ENCODE measurements at places on chromosomes 6 and 20.
A peak's percentile ranks its signal among the peaks of the same experiment; 100 is the strongest.

DNA sequence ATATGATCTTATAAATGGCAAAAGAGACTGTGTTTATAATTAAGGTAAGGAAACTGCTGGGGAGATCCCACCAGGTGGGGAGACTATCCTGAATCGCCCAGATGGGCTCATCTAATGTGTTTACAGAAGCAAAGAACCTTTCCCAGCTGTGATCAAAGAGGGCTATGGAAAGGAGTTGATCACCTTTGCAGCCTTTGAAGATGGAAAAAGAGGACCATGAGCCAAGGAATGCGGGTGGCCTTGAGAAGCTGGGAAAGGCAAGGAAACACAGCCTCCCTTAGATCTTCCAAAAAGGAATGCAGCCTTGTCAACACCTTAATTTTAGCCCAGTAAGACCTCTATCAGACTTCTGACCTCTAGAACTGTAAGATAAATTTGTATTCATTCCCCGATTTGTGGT is 66.5 kb upstream of the ADGRG6 start:
- no peak for DNase-seq

DNA sequence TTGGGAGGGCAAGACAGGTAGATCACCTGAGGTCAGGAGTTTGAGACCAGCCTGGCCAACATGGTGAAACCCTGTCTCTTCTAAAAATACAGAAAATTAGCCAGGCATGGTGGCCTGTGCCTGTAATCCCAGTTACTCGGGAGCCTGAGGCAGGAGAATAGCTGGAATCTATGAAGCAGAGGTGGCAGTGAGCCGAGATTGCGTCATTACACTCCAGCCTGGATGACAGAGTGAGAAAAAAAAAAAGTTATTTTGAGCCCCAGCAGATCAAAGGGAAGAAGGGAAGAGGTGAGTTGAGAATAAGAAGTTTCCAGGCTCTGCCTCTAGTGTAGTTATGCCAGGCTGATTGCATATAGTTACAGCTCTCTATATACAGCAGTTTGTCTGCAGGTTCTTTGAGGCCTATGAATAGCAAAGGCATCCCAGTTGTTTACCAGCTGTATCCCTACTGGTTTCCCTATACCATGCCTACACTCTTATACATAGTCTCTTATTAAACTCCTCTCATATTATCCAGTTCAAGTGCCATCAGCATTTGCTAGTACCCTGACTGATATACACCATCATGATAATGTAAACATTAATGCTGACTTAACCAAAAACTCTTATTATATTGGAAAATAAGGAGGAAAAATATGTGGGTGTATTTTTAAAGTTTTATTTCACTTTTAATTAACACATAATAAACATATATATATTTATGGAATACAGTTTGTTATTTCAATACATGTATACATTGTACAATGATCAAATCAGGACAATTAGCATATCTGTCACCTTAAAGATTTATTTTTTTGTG is 823.6 kb upstream of the ADGRB3 start:
- no peak for DNase-seq

DNA sequence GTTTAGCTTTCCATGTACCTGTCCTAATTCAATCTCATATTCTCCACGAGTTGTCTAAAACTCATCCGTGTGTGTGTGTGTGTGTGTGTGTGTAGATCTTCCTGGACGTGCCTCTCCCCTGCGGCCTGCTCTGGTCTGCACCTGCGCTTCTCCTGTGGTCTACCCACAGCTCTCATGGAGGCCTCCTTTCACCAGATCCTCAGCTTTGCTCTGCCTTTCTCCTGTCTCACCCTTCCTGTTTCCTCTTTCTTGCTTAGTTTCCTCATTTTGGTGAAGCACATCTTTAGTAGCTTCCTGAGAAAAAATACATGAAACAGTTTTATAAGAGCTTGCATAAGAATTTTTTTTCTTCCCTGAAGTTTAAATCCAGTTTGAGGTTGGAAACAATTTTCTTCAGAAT is 18.1 kb downstream of the SLX4IP start:
- DNase-seq, result no peak

DNA sequence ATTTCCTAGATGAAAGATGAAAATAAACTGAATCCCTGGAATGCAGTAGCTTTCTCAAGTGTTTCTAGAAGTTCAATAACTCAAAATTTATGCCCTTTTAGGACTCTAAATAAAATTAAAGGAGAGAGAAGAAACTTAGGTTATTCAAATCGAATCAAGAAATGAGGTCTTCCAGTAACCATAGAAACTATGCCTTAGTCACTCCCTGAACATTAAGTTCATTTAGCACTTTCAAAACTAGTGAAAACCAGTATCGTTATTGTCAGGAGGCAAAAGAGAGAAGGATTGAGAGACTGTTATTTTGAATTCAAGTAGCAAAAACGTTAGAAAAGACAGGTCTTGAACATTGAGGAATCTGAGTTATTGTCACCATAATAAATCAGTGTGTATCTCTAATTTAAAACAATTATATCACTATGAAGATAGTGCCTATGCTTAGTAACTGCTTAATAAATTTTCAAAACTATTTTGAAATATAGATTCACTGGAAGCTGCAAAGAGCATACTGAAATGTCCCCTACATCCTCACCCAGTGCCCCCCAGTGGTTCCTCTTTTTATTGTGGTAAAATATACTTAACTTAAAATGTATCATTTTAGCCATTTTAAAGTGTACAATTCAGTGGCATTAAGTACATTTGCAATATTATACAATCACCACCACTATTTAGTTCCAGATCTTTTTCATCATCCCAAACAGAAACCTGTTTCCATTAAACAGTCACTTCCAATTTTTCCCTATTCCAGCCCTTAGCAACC is 4.6 kb downstream of the RPP21 start:
- no peak for DNase-seq

- no peak for DNase-seq
Observed at GRCh38 chr6:83708546-83708969, 343 bp downstream of the SNAP91 start.

DNA sequence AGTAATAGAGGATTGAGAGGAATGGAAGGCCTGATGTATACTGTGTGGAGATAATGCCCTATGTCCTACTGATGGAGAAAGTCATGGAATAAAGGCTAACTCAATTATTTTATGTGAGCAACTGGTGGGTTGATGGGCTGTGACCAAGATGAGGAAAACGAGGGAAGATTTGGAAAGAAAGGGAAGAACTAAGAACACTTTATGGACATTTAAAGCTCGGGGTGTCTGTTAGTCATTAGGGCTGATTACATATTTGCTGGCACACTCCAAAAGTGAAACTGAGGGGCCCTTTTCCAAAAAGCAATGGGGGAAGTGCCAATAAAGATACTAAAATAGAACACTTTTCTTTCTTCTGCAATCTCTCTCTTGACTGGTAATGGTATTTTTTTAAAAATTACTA is 439.5 kb downstream of the PLCB1 start:
- DNase-seq, result no peak

DNA sequence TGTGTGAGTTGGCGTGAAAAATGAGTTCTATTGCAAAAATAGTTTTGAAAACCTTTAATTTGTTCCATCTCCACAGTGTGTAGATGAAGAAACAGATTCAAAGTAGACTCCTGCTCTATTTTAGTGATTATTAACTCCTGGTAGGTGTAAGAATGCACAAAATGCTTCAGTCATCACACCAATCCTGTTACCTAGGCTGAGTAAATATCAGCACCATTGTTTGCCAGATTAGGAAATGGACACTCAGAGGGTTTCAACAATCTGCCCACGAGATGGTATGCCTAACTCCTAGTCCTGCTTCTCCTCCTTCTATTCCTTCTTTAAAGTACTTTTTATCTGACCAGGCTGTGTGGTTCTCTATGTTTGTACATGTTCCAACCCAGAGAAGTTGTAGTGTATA is 108.9 kb upstream of the AHI1 start:
- DNase-seq, result no peak

DNA sequence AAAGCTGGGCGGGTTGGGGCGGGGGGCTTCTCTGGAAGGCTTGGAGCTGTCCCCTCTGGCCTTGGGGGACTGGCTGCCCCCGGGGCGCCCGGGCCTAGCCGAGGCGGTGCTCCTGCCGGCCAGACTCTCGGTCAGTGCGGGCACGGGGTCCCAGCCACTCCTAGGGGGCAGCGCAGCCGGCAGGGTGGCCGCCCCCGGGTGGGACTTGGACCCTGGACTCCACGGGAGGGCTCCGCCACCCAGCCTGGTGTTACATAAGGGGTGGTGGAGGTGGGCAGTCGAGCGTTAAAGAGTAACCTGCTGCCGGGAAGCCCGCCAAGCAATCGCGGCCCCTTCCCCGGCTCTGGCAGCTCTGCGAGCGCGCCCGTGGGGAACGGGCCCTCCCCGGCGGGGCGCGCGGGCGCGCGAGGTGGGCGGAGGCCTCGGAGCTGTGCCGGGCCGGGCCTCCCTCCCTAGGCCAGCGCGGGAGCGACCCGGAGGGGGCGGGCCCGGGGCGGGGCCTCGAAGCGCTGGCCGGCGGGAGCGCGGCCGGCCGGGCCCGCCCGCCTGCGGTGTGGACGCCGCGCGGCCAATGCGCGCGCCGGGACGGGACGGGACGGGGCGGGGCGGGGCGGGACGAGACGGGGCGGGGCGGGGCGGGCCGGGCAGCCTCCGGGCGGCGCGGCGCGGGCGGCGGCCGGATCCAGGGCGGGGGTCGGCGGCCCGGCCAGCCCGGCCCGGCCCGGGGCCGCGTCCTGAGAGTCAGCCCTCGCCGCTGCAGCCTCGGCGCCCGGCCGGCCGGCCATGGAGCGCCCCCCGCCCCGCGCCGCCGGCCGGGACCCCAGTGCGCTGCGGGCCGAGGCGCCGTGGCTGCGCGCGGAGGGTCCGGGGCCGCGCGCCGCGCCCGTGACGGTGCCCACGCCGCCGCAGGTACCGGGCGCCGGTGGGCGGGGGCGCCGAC is at the start of gene SLC2A4RG:
Gene SLC2A4RG, plus strand, starts transcription at position 647 of the 940 bp plus-strand sequence. Its CDS starts 137 bp downstream, at position 784.
- DNase-seq, result peak; percentile 47

GRCh38 chr6:143325379-143326140 is 124.9 kb downstream of the ADAT2 start:
- no peak for DNase-seq

DNA sequence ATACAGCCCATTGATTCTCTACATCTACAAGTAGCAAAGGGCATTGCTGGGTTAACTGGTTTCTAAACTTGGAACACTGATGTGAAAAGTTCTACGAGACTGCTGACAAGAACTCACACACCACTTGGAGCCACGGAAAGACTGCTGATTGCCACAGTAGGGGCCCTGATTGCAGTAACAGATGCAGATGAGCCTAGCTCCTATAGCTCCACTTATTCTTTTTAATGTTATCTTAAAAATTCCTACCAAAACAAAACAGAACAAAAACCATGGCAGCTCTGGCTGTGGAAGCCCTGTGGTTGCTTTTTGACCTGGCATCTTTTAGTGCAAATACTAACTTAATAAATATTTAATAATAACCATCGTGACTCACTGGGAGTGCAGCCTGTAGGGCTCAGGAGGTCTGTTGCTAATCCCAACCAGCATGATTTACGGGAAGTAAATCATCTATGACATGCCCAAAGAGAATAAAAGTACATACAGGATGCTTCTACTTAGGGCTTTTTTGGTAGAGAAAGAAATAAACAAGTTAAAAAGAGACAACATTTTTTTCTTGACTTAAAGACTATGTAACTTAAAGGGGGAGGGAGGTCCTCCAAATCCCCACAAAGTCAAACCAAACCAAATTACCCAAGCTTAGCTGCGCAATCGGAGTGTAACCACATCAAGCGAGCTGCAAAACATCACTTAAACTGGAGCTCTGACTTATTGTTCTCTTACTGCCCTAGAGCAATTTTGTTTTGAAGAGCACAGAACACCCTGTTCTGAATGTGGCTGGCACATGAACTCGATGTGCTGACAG is 87.2 kb downstream of the FKBP5 start:
- peak; percentile 50 for DNase-seq

GRCh38 chr20:33917831-33918525 is 75.7 kb upstream of the RALY start:
- no peak for DNase-seq

GRCh38 chr20:23050076-23050838 is 785 bp upstream of the THBD start:
- no peak for DNase-seq

- DNase-seq, result no peak
Observed at GRCh38 chr20:49394264-49394663, 88.2 kb downstream of the KCNB1 start.

- no peak for DNase-seq
Observed at GRCh38 chr6:161443848-161444247, 170.0 kb upstream of the AGPAT4 start.

GRCh38 chr6:48449002-48449401 is 338.0 kb upstream of the PTCHD4 start:
- no peak for DNase-seq

DNA sequence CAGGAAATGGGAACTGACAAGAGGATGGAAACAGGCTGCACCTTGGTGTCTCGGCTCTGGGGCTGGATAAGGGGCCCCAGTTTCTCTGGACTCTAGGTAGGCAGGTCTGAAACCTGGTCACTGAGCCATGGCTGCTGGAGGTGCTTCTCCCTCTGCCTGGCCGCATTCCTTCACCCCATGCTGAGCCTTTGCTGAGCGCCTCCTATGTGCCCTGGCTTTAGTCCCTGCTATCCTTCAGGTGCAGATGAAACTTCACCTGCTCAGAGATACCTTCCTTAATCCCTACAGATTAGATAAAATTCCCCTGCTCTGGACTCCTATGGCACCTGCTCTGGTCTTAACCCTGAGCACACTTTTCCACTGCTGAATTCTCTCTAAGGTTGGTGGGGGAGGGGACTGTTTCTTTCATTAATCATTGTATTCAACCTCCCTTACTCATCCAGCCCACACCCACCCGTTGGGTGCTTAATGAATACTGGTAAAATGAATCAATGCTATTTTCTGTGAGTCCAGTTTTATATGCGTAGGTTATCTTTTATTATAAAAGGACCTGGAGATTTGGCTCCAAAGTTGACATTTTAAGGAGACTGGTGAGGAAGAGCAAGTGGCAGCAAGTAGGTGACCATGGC is 19.3 kb downstream of the MYLK4 start:
- no peak for DNase-seq

- no peak for DNase-seq
Observed at GRCh38 chr20:54573838-54574237, 98.4 kb downstream of the DOK5 start.
